D721Med (cell line): ENCODE measurements at places on chromosomes 16 and 17.

DNA sequence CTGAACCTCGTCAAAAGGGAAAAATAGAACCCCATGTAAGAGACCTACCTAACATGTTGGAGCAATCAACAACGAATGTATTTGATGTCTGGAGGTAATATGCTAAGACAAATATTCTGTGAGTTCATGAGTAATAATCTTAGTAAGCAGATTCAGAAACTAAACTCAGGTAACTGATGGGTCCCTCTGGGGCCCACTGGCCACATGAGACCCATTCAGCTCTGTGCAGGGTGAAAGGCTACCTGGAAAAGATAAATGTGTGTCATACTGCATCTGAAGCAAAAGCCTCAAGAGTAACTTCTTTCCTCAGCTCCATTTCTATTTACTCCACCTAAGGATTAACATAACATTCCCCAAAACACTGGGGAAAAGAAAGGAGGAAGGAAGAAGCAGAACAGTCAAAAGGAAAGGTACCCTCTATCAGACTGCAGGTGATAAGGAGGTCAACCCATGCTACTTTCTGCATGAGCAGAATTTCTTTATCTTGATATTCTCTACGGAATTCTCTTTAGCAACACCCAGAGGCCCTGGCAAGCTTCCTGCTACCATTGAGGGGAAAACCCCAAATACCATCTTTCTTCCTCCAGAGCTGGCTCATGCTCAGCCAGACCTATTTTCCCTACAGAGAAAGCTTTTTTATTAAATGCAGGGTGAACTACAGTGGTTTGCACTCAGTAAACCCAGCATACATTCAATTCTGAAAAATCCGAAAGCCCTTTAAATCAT is 37.7 kb upstream of the ABCA6 start:
- DNase-seq = no peak

- no peak for DNase-seq
Measured at GRCh38 chr16:58389724-58390123, 2.5 kb upstream of the GINS3 start.

DNA sequence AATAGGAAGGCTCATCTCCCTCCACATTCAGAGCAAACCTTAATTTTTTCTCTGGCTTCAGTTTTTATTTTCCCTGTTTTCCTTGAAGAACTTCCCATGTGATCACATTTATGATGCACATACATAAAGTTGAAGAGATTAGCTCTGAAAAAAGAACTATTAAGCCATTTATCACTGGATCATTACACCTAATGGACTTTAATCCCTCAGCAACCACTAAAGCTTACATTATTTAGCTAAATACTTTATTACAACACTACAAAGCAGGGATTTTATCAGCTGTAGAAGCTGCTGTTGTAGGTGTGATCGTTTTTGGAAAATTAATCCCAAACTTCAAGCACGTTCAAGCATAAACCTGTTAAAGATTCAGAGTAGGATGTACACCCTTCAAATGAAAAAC is 21.1 kb downstream of the SMYD4 start:
- DNase-seq = peak; percentile 47

DNA sequence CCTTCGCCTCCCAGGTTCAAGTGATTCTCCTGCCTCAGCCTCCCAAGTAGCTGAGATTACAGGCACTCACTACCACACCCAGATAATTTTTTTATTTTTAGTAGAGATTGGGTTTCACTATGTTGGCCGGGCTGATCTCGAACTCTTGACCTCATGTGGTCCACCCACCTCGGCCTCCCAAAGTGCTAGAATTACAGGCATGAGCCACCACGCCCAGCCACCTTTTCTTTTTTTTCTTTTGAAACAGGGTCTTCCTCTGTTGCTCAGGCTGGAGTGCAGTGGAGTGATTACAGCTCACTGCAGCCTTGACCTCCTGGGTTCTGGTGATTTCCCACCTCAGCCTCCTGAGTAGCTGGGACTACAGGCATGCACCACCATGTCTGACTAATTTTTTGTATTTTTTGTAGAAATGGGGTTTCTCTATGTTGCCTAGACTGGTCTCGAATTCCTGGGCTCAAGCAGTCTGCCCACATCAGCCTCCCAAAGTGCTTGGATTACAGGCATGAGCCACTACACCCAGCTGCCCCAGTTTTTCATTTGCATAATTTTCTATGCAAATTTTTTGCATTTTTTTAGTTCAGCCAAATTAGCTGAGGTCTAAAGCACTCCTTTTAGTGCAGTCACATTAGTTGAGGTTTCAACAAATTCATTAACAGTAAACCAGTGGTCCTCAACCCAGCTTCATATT is 11.3 kb downstream of the WWP2 start:
- DNase-seq = no peak

- no peak for DNase-seq
Measured at GRCh38 chr16:75580-76501, 2.2 kb upstream of the MPG start.

- DNase-seq = no peak
Measured at GRCh38 chr16:16076423-16076813, 127.0 kb downstream of the ABCC1 start.

GRCh38 chr17:7824021-7824924 is 9.7 kb upstream of the KDM6B start:
- no peak for DNase-seq

- no peak for DNase-seq
Measured at GRCh38 chr17:82490512-82491195, 28.9 kb upstream of the FOXK2 start.

- no peak for DNase-seq
Measured at GRCh38 chr16:22751685-22752084, 62.3 kb upstream of the HS3ST2 start.

GRCh38 chr17:28478712-28479615 is 5.5 kb downstream of the SLC13A2 start:
- no peak for DNase-seq

DNA sequence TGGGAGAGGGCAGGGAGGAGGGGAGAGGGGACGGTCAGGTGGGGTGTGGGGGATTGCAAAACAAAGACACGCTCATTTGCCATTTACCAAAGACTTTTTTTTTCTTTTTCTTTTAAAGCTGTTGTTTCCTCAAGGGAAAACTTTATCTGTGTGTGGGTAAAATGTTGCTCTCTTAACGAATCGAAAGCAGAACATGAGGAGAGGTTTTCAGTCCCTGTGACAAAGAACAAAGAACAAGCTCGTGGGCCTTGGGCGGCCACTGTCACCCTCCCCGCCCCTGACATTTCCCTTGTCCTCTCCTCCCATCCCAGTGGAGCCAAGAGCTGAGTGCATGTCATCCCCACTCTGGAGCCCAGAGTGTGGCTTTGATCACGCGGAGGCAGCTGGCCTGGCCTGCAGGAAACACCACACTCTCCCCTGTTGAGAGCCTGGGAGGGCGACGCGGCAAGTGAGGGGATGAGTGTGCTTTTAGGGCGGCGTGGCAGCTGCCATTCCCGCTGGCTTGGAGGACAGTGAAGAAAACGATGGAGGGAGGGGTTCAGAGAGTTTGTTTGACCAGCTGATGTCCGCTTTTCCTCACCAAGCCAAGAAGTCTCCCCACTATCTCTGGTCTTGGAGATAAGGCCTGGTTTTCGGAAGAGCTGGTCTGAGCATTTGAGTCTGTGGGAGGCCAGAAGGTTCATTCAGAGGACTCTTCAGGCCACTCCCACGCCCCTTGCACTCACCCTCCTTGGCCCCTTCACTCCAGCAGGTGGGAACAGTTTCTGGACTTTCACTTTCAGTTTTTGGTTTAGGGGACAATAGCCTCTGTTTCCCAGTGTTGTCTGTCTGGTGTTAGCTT is 11.4 kb downstream of the CCR7 start:
- DNase-seq = no peak

DNA sequence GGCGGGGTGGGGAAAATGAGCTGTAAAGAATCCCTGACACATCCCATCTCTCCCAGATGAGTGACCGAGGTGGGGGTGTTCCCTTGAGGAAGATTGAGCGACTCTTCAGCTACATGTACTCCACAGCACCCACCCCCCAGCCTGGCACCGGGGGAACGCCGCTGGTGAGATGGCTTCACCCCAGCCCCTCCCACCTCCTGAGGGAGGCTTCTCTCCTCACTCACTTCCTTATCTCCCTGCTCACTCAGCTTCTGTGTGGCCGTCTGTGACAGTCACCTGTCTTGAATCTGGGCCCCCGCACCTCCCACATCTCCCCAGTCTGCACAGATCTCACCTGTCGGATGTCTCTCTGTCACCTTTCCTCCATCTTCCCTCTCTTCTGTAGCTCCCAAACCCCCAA is 13.4 kb downstream of the PDK2 start:
- DNase-seq = no peak

GRCh38 chr17:1186214-1186820 is 6.5 kb upstream of the ABR start:
- DNase-seq = no peak

GRCh38 chr16:31157136-31157535 is 7.3 kb upstream of the PRSS36 start:
- DNase-seq = no peak

- no peak for DNase-seq
Measured at GRCh38 chr16:11542069-11542744, 44.5 kb downstream of the LITAF start.

DNA sequence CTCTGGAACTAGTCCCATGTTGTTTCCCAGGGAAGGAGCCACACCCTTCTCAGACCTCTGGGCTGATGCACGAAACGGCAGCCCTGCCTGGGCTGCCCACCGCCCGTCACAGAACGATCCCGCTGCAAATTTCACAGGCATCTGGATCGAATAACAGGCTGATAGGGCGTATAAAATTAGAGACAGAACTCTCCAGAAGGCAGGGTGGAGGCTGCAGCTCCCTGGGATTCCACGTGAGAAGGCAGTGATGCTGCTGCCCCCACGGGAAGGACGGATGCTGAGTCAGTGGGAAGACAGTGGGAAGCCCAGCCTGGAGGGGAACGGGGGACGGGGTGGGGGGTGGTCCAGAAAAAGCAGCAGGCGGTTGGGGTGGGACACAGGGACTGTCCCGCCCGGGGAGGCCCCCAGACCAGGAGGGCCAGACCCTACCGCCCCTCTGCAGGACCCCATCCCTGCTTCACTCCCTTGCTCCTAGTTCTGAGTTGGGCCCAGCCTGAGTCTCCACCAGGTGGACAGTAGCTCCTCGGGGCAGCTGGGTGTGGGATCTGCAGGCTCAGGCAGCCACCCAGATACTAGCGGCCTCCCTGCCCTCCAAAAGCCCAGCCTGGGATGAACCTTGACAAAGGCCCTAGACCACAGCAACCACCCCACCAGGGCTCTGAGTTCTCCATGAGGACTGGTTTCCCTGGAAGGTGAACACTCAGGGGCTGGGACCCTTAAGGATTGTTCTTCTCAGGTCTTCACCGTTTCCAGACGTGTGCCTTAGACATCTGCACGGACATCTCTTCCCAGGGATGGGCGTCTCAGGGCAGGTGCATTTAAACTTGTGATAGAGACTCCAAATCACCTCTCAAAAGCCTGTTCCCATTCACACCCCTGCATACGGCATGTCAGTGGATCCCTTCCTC is 117.8 kb downstream of the METRNL start:
- DNase-seq = no peak

DNA sequence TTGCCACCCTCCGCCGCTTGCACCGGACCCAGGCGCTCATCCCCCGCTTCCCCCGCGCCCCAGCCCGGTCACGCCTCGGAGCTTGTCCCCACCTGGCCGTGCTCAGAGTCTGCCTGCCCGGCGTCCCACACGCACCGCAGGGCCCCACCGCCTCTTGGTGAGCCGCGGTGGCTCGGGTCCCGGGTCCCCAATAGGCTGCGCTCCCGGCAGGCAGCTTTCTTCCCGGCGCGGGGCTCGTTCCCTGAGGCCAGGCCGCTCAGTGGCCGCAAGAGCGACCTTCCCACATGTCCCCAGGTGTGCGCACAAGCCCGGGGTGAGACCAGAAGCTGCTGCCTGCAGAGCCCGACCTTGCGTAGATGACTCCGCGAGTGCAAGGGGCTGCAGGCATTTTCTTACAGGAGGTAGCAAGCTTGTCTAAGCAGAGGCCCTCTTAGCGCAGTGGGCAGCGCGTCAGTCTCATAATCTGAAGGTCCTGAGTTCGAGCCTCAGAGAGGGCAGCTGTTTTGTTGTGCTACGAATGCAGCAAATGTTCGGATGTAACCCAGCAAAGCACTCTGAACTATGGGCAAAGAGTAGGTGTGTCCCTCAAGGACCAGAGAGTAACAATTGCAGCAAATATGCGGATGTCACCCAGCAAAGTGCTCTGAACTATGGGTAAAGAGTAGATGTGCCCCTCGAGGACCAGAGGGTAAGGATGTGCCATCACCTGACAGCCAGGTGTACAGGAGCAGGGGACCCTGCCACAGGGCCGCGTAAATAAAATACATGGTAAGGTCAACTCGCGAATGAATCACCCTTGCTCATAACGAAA is 15.6 kb downstream of the TLE7 start:
- DNase-seq = peak; percentile 37

GRCh38 chr17:78252111-78252634 is 20.7 kb downstream of the TMEM235 start:
- no peak for DNase-seq

- DNase-seq = no peak
Measured at GRCh38 chr17:32315171-32315570, 26.8 kb downstream of the C17orf75 start.

DNA sequence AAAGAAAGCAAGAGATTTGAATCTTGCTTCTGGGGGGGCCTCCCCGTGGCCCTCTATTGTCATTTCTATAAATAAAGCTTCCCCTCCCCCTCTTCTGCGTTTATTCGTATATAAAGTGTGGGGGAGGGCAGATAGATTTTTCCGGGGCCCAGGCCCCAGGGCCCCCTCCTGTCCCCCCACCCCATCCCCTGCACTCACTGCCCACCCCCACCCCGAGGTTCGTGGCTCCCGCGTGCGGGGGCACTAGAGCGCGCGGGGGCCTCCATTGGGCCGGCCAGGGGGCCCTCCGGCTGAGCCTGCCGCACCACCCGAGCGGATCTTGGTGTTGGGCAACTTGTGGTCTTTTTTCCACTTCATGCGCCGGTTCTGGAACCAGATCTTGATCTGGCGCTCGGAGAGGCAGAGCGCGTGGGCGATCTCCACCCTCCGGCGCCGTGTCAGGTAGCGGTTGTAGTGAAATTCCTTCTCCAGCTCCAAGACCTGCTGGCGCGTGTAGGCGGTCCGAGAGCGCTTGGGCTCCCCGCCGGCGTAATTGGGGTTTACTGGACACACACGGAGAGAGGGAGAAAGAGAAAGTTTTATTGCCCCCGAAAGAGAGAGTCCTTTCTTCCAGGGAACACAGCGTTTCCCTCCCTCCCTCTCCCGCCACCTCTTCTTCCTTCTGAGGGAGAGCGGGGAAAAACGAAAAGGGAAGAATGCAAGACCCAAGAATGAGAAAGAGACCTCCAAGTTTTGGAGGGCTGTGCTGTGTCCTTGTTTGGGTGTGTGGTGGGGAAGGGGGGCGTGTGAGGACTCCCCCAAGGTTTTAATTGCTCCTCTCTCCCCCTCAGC is 1.5 kb downstream of the HOXB4 start:
- no peak for DNase-seq

DNA sequence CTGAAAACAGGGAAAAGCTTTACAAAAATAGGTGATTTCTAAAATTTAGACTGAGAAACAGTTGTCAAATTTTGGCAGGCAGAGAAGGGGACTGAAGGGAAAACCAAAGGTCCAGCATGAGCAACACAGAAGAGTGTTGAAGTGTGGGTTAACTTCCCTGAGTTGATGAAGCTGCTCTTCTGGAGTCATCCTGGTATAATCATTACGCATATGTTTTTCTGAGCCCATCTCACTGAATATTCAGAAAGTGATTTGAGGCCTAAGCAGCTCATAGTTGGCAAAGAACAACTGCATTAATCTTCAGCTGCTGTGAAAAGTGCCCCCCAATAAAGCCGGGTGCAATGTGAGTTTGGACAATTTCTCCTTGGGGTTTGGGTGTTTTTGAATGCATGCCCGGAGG is 115.0 kb upstream of the RBBP6 start:
- no peak for DNase-seq
